ENCODE measurements at places on chromosomes 7 and 10.

DNA sequence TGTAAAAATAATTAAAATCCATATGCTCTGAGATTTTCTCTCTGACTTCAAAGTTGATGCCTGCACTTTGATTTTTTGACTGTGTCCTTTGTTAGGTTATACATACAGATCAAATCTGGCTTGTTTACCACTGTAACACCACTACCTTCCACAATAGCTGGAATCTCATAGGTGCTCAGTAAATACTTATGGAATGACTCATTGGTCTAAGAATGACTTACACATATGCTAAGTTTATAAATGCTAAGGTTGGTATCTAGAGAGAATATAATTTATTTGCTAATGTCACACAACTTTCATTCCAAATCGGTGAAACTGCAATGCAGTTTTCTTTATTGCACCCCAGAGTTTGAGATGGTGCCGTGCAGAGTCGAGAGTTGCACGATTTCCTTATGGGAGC lies 578.5 kb downstream of the SH2D4B start:
- DNase-seq: no peak

- DNase-seq: peak; percentile 10
Measured at GRCh38 chr7:42843205-42843800, 68.6 kb downstream of the C7orf25 start.

DNA sequence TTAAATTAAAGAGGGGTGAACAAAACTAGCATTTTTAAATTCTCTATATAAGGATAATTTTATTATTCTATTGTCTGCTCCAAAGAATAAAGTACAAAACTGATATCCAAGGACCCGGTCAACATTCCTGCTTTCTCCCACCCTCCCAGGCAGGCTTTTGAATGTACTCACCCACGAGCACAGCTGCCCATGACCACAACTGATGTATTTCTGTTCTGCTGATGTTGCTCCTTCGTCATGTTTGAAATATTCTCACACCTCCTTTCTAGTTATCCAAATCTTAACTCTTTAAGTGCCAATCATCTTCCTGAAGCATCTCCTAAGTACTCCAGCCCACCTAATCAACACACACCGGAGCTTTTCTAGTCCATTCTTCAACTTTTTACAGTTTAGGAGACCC lies 46.7 kb downstream of the CALD1 start:
- no peak for DNase-seq

DNA sequence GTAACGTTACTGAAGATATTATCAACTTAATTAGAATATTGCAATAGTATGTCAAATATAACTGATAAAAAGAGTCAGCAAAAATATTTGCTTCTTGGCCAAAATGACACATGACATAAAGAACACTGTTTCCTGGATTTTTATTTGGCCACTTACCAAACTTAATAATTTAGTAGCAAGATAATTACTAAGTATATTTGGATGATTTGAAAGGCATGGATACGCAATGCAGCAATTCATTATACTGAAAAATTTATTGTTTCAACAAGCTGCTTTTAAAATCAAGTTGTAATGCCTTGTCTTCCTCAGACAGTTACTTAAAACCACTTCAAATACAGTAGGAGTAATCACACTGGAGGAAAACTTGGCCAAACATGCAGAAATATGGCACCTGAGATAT lies 234.0 kb downstream of the SEMA3E start:
- DNase-seq: no peak

GRCh38 chr7:35816514-35816913 lies 15.7 kb downstream of the SEPTIN7 start:
- no peak for DNase-seq

DNA sequence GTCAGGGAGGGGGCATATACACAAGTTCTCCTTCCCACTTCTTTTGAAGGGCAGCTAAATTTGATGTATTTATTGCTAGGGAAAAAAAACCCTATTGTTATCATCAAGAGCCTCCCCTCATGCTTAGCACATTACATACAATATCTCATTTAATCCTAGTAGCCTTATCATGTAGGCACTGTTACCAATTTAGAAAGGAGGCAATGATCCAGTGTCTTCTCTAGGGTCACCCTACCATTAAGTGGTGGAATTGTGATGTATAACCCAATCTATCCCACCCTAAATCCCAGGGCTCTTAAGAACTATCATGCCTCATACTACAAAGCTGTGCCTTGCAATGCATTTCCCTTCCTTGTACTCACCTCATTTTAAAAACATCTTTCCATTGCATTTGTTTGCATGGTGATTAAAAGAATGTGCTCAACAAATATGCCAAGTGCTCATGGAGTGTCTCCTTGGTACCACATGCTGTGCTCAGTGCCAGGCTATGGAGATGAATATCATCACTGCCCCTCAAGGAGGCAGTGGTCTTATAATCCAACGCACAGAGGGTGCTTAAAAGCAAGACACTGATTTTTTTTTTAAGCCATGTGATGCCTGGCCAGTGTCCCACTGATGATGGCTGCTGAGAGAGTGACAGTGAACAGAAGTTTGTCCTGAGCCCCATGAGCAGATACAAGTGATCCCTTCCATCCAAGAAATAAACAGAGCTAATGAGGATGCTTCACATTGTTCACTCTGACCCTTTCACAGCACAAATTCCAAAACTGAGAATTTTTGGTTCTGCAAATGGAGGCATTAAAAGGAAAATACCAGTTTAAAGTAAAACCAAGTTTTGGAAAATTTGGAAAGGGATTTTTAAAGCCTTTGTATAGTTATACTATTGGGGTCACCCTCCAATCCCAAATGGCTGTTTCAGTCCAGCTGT lies 98.2 kb downstream of the SORBS1 start:
- no peak for DNase-seq

- DNase-seq: no peak
Measured at GRCh38 chr10:25934621-25935139, 651 bp downstream of the MYO3A start.

GRCh38 chr7:75725306-75725705 lies 13.4 kb downstream of the HIP1 start:
- DNase-seq: no peak

- no peak for DNase-seq
Measured at GRCh38 chr10:98168147-98168546, 33.7 kb downstream of the R3HCC1L start.

- DNase-seq: no peak
Measured at GRCh38 chr10:116263870-116264655, 8.9 kb downstream of the GFRA1 start.

- DNase-seq: peak; percentile 52
Measured at GRCh38 chr10:95841661-95842498, 65.9 kb upstream of the CC2D2B start.

DNA sequence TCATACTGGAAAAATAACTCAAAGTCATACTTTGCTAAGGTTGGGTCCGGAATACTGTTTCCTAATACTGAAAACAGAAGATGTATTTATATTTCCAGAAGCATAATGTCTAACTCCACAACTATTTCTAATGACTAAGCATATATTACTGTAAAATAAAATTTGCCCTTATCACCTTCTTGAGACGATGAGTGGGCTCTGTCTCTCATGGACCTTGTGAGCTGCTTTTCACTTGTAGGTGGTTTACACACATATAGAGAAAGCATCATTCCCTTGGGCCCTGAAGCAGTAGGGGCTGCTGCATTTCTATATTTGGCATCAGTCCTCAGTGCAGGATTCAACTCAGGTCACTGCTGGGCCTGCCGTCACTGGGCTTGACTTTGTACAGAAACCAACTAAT lies 10.7 kb upstream of the FAM13C start:
- DNase-seq: no peak

DNA sequence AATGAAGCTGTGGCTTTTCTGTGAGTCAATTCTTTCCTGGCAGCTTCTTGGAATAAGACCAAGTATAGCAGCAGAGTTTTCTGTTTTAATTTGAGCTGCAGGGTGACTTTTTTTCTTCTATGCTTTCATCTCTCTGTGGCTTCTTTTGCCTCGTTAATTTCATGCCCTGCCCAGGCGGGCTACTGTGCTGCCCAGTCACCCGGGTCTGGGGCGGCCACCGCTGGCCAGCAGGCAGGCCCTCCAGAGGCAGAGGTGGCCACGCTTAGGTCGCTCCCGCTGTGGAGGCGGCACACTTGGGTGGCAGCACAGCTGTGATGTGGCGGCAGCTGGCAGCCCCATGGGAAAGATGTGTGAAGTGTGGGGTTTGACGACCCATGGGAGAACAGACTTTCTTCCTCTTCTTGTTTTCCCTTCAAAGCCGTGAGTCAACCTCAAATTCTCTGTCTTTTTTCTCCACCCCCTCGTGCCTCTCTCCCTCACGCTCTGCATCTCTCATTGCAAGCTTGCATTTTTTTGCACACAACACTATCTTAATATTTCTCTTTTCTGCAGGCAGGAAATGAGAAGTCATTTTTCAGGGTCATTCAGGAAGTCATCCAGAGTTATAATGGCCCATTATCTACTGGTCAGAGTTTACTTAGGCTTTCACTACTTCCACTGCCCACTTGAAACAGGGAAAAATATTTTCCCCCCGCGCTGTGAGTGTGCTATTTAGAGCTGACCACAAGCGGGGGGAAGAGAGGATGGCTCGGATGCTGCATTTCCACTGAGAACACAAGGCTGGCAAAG lies 67.8 kb downstream of the EGFR start:
- DNase-seq: no peak

DNA sequence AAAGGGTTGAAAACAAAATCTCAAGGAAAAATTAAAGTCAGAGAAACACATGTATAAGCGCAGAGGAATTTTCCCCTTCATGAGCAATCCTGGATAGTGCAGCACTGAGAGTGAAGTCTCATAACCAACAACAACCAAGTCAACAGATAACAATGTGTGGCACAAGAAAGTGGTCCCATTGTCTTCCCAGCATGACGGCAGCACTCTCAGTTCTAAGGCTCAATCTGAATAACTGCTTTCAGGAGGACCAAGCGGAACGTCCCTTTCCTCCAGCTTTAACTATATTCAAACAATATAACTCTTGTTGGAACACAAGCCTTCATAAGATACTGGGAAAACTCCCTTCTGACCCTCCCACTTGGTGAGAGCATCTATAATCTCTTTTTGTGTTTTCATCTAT lies 137.9 kb downstream of the RAPGEF5 start:
- no peak for DNase-seq

DNA sequence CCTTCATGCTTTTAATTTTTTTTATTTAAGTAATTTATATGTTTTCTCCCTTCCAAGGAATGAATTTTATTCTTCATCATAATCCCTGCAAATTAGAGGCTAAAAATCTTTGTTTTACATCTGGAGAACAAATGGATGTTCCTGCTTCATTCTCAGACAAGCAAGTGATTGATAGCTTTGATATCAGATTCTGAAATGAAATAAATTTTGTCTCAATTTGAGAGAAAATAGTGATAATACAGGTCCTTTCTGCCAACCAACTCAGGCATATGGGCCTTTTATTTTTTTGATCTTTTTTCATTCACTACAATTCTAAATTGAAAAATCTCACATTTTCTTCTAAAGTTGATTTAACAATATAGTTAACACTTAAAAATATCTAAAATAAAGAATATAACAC lies 427.1 kb downstream of the EXOC4 start:
- no peak for DNase-seq

DNA sequence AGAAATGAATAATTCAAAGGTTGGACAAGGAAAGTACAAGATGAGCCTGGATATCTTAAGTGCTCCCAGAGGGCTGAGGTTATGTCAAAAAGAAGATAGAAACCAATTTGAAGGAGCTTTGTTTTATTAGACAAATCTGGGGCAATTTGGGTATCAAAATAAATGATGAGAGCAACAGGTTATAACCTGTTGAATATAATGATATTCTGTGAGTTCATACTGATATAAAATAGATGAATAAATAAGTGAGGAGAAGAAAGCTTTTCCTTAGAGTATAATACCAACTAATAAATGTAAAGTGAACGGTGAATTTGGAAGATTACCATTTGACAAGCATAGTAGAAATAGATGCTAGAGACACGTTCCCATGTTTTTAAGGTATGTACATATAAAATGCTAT lies 544.2 kb upstream of the ANKRD30A start:
- DNase-seq: no peak

DNA sequence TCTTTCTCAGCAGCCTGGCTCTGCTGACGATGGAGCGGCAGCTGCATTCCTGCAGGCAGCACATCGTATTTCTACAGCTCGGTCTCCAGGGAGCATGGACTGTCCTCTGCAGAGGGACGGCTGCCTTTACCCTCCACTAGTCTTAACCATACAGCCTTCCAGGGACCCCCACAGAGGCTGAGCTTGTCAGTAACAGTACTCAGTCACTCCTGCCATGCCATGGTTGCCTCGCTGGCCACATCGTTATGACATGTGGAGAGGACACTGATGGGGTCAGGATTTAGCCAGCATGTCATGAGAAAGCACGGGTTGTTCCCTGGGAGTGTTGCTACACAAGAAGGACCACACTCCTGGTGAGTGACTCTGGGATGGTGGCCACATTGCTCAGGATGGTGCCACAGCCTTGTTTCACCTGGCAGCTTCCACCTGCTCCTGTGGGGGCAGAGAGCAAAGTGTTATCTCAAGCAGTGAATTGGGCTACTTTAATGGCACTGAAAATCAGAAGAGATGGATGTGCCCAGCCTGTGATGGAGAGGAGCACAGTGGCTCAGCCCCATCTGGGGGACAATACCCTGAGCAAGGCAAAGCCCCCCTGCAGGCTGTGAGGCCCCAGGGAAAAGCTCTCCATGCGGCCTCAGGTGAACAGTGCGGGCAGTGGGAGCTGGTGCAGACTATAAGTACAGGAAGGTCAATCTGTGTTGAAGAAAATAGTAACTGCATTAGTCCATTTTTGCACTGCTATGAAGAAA lies 443.9 kb downstream of the TCERG1L start:
- no peak for DNase-seq

- DNase-seq: no peak
Measured at GRCh38 chr10:120433141-120433540, 23.9 kb upstream of the PLPP4 start.

DNA sequence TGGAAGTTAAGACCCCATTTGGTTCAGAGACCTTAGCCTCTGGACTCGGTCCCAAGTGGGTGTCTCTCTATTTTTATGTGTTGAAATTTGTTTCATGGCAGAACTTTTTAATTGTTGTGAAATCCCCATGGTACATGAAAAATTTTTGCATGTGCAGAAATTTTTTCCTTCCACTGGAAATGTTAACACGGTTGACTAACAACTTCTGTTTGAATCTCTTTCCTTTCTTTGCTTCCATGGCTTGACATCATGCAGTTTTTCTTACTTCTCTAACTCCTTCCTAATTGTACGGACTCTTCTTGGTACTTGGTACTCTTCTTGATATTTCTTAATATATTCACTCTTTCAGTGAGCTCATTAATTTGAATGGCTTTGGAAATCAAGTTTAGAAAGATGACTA lies 18.3 kb downstream of the MDFIC start:
- DNase-seq: no peak

- no peak for DNase-seq
Measured at GRCh38 chr7:1312136-1313070, 79.7 kb downstream of the UNCX start.

- DNase-seq: peak; percentile 28
Measured at GRCh38 chr10:69209787-69210484, 10.2 kb upstream of the HKDC1 start.

DNA sequence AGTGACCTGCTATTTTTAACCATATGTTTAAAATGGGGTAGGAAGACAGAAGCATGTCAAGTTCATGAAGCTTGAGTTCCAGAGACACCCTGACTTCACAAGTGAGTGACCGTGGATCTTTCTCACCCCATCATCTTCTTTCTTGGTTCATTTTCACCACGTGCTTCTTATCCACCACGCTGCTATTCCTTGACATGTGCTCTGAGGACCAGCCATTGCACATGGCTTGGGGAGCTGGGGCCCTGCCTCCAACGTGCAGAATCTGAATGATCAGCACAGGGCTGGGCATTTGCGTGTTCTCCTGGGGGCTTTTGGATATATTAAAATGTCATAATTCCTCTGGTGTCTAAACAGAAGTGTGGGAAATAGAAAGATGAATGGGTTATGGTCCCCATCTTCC lies 25.0 kb upstream of the GTPBP4 start:
- no peak for DNase-seq
